Keratinocyte (primary cell): ENCODE measurements at places on chromosomes 7 and 10.

DNA sequence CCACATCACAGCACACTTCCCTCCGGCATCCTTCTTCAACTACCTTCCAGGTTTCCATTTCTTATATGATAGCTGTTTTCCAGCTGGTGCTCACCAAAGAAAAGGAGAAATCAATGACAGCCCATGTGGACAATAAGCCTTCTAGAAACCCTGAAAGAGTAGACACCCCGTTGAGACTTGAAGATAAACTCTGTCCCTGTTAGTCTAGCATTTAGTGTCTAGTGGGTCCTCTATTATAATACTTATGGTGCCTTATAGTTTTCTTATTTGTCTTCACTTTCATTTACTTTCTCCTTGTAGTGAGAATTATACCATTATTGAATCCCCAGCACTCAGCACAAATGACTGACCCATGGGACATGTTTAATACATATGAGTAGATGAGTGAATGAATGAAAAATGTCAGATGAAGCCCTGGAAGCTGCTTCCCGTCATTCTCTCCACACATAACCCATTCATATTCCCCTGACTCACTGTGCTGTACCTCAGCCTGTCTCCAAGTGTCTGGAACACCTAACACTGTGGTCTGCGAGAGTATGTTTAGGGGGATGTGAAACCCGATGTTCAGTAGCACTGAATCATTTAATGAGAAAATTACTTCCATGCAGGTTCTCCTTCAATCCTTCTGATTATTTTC lies 377.6 kb downstream of the GPR158 start:
- DNase-seq = no peak

DNA sequence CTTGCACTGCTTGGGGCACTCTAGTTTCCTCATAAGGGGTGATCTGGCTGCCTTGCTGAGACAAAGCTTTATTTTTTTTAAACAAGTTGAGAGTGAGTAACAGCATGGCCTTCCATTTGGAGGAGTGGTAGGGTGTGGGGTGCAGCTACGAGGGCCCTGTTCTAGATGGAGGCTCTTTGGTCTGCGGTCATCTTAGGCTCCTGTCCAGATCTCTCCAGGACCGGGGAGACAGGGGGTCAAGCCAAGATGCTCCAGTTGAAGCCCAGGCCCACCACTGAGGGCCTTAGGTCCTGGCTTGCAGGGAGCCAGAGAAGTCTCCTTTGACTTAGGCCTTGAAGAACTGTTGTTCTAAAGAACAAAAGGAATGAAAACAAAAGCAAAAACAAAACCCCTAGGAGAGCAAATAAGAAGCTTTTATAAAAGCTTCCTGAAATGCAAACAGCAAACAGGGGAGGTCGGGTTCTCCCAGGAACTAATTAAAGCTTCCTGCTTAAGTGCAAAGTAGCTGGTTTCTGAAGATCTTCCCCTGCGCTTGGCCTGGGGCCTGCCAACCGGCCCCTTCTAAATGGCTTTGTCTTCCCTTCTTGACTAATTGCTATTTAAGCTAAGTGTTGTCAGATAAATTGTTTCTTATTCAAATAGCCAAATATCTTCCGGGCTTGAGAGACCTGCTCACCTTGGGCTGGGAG lies 259.2 kb downstream of the GLRX3 start:
- DNase-seq = no peak

DNA sequence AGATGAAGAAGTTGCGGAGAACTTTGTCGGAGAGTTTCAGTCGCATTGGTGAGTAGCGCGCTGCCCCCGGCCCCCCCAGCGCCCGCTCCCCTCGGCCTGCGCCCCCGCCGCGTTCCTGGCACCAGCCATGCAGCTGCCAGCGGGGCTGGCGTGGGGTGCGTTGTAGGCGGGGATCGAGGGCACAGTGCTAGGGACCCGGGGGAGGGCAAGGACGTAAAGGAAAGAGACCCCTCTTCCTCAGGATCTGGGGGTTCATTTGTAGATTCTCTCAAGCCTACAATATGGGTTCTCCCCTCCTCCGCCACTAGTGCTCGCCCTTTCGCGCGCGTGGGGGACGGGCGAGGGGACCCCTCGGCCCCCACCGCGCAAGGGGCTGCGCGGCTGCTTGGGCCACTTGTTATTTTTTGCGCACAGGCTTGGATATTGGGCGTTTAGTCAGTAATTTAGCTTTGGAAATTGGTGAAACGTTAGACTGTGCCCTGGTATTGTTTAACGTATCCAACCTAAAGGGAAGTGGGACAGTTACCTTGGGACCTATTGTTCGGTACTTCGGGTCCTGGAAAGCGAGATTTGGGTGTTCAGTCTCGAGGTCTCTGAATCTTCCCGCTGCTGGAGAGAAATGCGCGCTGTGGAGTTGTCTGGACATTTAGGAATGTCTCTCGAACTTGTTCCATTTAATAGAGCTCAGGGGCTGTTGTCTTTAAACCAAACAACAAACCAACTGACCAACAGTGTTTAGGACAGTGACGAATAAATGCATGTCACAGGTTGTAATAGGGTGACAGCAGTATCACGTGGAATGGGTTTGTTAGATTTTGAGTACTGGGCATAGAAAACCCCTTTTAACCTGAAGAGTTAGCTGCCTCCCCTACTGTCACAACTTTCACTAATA lies 796 bp downstream of the CDK14 start:
- DNase-seq = no peak

- DNase-seq = no peak
Observed at GRCh38 chr10:26269754-26270153, 53.2 kb downstream of the GAD2 start.

DNA sequence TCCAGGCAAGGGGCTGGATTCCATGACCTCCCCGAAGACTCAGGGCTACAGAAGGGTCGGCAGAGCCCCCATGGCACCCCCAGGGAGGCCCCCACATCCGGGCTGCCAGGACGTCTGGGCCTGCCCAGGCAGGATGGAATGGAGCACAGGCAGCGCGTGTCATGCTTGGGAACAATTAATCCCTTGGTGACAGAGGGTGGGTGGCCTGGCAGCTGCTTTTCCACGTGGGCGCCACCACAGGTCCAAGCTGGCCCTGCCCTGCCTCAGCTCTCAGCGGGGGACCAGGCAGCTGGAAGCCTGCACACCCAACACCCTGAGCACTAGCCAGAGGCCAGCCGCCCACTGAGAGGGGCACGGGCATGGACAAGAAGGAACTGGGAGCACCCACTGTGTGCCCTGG lies 11.4 kb downstream of the ELN start:
- no peak for DNase-seq

DNA sequence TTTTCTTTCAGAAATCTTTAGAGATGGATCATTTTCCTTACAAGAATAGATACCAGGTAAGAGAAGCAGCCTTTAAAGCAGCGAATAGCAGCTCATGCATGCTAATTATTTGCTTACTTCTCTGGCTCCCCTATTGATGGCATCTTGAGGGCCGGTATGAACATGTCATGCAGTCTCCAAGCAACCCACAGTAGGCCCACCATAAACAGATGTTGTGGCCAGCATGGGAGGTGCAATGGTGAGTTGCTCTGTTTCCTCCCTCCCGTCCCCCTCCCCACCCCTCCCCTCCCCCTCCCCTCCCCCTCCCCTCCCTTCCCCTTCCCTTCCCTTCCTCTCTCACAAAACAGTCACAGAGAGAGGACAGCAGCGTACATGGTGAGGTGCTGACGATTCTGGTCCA lies 9.7 kb upstream of the ZNF273 start:
- no peak for DNase-seq

- DNase-seq = no peak
Observed at GRCh38 chr7:41142904-41143473, 559.9 kb downstream of the INHBA start.

GRCh38 chr10:35712486-35712885 lies 70.4 kb upstream of the FZD8 start:
- DNase-seq = no peak

GRCh38 chr10:105268961-105269360 lies 627.9 kb downstream of the SORCS3 start:
- no peak for DNase-seq

DNA sequence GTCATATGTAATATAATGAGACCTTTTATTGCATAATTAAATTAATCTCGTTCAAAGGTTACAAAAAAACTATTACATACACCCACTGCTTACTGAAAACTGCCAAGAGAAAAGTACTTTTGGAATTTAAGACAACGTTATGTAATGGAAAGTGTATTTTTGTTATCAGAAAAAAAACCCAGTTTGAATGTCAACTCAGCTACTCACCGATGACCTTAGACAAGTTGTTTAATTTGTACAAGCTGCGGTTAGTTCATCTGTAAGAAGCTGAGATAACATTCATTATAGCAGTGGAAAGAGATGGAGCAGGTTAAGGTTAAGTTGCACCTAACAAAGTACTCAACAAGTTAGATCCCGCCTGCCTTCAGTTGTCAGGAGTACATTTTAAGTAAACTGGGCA lies 1.1 kb downstream of the PSMA2 start:
- no peak for DNase-seq

DNA sequence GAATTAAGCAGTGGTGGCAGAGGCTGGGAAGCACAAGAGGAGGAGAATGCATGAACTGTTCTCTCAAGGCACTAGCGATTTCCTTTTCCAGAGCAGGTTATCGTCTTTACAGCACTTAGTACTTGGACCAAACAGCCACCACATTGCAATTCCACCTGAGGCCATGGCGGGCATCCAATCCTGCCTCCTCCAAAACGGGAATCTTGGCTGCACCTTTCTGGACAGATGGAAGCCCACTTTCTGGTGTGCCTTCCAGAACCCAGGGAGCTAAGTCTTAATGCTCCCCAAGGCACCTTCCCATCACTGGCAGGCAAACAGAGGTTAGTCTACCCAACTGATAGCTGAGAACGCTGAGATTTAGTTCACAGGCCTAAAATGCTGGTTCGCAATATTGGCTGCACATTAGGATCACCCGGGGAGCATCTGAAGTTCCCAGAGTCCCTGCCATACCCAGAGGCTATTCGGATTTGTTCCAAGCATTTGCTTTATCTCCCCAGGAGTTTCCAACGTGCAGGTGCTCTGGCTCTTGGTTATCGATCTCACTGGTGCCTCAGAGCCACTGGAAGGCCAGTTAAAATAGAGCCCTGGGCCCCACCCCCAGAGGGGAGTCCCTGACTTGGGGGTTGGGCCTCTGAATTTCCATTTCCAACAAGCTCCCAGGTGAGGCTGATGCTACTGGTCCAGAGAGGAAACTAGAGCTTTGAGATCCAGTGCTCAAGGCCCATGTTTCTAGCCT lies 62.2 kb downstream of the KCNMA1 start:
- DNase-seq = no peak

DNA sequence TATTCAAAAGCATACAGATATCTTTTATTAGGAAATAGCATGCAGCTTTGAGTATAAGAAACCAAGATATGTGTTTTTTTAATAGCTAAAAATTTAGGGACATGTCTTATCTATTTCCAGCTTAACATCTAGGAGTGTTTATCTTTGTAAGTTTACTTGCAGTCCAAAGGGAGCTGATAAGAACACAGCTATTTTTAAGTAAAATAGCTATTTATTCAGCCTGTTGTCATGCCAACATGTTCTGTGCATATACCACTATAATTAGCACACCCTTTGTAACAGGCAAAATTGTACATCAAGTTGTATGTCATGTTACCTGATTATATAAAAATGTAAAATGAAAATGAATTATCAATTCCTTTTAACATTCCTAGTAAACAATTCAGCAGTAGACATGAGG lies 29.6 kb downstream of the FAM133B start:
- DNase-seq = no peak

DNA sequence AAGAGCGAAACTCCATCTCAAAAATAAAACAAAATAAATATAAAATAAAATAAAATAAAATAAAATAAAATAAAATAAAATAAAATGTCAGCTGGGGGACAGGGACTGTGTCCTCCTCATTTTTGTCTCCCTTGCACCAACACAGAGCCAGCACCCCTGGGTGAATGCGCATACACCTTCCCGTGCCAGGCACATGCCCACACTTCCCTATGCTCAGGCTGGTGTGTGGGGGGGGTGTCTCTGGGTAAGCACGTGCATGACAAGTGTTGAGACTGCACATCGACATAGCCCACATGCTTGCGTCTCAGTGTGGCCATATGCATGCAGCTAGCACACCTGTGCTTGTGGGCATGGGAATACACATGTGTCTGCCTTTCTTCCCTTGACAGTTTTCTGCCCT lies 24.7 kb upstream of the TLX1 start:
- DNase-seq = no peak

DNA sequence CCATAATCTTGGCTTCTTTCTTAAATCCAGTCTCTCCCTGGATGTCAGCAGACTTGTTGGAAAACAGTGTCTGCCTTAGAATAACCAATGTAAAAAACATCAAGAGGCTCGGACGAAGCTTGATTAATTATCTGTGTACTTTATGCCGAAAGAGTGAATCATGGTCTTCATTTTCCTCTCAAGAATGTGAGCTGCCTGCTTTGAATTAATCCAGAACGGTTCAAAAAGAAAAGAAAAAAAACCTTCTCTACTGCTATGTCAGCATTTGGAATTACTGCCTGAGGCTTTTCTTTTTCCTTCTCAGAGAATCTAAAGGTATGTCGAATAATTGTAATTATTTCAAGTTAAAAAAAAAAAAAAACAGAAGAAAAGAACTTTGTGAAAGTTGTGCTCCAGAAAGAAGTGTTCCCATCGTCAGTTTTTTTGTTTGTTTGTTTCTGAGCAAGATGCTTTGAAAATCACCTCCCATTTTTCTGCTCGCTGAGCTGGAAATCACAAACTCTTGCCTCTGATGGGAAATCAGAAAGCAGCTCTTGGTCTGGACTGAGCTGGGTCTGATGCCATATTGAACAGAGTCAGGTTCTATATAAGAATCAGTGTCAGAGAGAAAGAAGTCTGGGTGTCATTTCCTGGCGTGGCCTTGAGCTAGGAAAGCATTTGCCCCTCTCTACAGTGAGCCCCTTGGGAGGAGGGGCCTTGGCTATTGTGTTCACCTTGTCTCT lies 20.2 kb downstream of the PLPP4 start:
- no peak for DNase-seq

DNA sequence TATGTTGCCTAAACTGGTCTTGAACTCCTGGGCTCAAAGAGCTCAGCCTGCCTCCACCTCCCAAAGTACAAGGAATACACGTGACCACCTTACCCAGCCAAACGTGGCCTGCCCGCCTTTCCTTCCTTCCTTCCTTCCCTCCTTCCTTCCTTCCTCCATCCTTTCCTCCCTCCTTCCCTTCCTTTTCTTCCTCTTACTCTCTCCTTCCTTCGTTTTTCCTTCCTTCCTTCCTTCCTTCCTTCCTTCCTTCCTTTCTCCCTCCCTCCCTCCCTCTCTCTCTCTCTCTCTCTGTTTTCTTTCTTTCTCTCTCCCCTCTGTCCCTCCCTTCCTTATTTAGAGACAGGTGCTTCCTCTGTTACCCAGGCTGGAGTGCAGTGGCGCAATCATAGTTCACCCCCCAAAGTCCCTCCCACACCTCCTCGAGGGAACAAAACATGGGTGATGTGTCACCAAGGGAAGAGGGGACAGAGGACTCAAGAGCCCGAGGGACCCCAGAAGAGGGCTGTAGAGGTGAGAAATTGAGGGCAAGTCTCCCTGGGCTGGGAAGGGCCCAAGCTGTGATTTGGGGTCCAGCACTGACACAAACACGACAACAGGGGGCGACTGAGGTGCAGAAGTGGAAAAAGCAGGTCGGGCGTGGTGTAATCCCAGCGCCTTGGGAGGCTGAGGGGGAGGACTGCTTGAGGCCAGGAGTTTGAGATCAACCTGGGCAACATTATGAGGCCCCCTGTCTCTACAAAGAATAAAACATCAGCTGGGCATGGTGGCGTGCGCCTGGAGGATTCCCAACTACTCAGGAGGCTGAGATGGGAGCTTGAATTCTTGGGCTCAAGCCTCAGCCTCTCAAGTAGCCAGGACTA lies 28.1 kb downstream of the EPHB4 start:
- DNase-seq = no peak
